ENCODE measurements at places on chromosomes 11 and 22. TPM values are rescaled to one million over a fixed set of nuclear protein-coding genes. Genes with fewer than 3 reads are reported as not detected.

Gene OPCML
- 0.58 TPM for total RNA-seq

- no peak for DNase-seq
Observed at GRCh38 chr22:44574640-44575380, 76.8 kb upstream of the RTL6 start.

Gene AMOTL1
- 14.8 TPM for total RNA-seq

DNA sequence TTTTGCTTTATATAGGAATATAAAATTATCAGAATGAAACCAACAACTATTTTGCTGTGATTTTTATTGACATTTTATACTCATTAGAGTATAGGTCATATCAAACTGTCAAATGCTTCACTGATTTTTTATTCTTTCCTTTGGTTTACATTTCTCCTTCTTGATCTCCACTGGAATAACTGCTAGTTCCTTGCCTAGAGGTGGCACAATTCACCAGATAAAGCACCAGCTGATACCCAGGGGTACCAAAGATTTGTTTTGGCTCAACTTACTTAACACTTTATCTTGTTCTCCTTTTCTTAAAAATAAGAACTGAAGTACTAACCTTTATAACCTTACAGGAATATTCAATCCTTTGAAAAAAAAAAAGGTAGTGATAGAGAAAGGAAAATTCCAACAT is 725.1 kb upstream of the CHORDC1 start:
- DNase-seq = no peak

GRCh38 chr22:23822101-23822671 is 16.6 kb downstream of the DERL3 start:
- no peak for DNase-seq

Gene RASD2
- not detected for total RNA-seq

DNA sequence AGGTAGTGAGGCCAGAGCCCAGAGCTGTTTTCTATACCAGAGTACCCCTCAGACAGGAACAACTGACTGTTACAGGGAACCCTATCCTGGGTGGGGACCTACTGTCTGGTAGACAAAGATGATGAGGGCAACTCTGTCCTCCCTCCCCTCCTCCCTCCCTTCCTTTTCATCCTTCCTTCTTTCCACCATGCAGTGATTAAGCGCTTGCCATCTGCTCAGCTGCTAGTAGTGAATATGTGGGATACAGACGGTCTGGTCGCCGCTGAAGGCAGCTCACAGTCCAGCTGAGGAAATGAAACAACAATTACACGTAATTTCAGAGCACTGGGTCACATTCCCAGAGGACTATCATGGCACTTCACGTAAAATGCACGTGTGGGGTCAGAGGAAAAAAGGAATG is 597.1 kb downstream of the BUD13 start:
- no peak for DNase-seq

GRCh38 chr11:117677729-117678310 is 119.2 kb downstream of the DSCAML1 start:
- DNase-seq = no peak

Gene NXPE1
- total RNA-seq = not detected

Gene MS4A12
- total RNA-seq = not detected

GRCh38 chr22:39727541-39727940 is 157.0 kb downstream of the CACNA1I start:
- DNase-seq = peak; percentile 3

Gene SLC22A9
- total RNA-seq = not detected

DNA sequence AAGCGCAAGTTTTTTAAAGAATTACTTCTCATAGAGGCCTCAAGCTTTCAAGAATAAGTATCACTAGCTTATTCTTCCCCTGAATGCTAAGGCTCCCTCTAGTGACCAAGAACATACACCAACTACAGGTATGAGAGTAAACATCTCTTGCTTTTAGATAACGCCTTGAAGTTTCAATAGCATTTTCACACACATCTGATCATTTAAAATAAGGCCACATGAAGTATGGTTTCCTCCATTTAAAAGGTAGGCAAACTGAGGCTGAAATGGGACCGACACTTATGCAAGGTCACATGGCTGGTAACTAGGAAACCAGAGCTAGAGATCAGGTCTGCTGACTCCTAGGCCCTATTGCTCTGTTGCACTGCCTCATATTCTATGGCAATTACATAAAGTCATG is 66.5 kb downstream of the CCDC34 start:
- DNase-seq = peak; percentile 54

GRCh38 chr22:44440224-44441160 is 57.5 kb downstream of the RTL6 start:
- peak; percentile 7 for DNase-seq

Gene TSPAN32
- not detected for total RNA-seq

DNA sequence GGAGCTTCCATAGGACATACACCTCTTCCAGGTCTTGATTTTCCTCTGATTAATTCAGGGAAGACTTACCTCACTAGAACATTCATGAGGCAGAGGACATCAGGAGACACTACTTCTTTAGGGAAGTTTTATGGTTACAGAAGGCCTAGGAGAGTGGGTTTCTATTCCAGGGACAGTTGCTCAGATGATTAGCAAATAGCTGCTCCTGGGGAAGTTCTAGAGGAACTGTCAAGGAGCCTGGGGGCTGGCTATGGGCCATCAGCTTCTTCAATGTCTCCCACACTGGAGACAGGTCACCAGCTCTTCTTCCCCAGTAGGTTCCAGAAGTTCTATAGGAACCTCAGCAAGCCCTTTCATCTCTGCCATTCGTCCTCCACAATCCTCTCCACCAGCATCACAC is 11.5 kb upstream of the OR10A5 start:
- no peak for DNase-seq

GRCh38 chr22:44583061-44583760 is 85.2 kb upstream of the RTL6 start:
- peak; percentile 26 for DNase-seq

DNA sequence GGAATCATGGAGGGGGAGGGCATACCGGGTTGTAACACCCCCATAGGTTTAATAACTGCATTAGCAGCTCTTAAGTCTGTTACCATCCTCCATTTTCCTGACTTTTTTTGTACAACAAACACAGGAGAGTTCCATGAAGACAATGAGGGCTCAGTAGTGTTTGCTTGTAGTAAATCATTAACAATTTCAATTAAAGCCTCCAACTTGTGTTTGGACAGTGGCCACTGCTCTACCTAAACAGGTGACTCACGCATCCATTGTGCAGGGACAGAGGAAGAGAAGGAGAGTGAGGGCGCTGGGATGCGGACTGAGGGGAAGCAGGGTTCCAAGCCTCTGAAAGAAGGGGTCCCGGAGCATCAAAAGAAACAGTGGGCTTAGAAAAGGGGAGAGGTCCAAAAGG is 21.3 kb upstream of the MTNR1B start:
- DNase-seq = no peak

- no peak for DNase-seq
Observed at GRCh38 chr11:115939104-115939730, 435.0 kb upstream of the CADM1 start.

DNA sequence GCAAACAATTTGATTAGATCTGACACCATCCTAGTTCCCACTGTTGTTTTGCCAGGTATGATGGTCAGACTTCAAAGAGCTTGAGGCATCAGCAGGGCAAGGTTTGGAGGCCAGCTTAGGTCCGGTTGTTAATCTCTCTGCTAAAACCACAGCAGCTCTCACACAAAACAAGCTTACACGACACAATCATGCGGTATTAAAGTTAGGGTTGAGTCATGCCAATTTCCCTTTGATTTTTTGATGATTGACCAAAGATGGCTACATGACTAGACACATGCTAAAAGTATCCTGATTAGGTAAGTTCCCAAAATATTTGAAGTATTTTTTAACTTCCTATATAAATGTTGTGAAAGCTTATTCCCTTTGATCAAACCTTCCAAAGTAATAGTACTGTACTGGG is 145.9 kb downstream of the ELP4 start:
- DNase-seq = peak; percentile 72

Gene CDON
- total RNA-seq = 1.3 TPM

Gene GLYAT
- not detected for total RNA-seq

DNA sequence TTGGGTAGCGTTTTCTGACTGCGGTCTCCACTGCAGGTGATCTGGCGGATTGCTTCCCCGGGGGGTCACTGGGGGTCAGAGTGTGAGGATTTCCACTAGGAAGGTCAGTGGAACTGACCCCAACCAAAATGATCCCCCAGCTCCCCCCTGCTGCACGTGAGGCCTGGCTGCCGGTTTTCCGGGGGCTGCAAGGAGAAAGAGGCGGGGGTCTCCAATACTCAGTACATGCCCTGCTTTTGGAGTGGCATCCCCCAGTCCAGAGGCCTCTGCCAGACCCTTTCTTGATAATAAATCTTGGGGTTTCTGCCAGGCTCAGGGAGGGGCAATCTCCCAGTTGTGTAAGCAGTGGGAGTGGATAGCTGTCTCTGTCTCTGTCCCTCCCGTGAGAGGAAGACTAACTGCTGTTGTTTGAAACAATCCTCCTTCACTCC is 71.5 kb upstream of the RTL6 start:
- DNase-seq = no peak

Gene TRIM51
- total RNA-seq = not detected

DNA sequence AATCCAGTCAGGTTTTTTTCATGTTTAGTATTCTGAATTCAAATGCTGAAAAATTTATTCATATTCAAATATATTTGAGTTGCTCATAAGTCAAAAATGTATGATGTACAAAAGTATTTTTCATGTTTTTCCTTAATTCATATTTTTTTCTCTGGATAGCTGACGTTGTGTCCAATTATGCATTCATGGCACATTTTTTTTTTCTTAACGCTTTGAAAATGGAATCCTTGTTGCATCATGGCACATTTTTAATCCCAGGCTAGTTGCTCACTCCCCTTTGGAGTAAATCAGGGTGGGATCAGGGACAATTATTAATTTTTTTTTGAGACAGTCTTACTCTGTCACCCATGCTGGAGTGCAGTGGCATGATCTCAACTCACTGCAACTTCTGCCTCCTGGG is 14.1 kb downstream of the BIRC3 start:
- DNase-seq = no peak

Gene GRM5
- not detected for total RNA-seq

- peak; percentile 59 for DNase-seq
Observed at GRCh38 chr11:66081505-66081904, 11.4 kb downstream of the PACS1 start.

DNA sequence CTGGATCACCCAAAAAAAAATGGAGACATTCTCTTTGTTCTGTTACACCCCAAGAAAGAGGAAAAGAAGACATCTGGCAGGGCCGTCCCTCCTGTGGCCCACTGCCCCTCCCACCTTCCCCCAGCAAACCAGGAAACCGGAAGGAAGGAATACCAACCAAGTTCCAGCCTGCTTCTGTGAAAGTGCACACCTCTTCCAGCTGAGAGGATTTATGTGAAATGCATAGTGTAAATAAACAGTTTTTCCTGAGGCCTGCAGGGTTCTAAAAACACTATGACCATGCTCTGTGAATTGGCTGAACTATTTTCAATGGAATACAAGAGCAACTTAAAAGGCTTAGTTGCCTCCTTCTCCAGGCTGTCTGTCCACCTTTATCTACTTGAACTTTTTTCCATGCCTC is 50.0 kb upstream of the CHST1 start:
- DNase-seq = no peak

DNA sequence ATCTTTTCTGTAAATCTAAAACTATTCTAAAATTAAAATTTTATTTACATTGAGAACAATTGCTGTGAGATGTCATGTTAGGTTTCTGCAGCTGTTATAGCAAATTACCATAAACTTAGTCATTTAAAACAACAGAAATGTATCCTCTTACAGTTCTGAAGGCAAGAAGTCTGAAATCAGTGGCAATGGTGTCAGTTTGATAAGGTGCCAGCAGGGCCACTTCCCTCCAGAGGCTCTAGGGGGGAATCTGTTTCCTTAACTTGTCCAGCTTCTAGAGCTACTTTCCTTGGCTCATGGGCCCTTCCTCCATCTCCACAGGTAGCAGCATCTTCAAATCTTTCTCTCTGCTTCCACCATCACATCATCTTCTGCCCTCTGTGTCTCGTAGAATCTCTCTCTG is 23.0 kb downstream of the MOGAT2 start:
- DNase-seq = no peak

DNA sequence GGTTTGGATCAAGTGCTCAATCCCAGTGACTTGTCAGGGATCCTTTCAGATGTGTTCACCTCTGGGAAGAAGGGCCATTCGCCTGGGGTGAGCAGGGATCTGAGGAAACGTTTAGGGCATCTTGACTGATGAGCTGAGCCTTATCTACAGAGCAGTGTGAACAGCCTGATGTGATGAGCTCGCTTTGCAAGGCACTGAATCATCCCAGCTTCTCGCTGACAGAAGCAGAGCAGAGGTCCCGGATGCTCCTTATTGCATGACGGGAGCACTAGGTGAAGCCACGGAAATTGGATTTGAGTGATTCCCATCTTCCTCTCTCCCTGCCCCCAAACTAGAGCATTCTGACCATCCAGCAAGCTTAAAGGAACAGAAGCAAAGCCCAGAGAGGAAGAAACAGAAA is 46.5 kb downstream of the SEZ6L start:
- no peak for DNase-seq

DNA sequence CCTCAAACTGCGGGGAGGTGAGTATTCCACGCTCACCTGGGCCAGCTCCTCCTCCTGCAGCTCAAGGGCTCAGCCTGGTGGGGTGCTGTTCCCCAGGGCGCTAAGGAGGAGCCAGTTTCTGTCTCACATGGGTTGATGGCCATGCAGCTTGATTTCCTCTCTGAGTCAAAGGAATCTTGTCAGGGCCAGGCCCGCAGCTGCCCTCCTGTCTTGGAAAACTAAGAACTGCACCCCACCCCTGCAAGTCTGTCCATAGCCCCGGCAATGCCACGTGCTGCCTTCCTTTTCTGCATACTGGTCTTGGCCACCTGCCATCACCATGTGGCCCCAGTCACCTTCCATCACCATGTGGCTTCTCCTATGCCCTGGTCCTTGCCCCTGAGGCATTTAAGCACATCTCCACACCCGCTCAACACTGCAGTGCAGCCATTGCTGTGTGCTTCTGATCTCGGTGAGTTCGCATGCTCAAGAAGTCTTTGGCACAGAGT is 35.2 kb upstream of the CLDN5 start:
- DNase-seq = no peak

Gene KCNK7
- not detected for total RNA-seq

Gene CACNA1I
- total RNA-seq = 0.03 TPM

Gene TRIM49
- total RNA-seq = not detected

DNA sequence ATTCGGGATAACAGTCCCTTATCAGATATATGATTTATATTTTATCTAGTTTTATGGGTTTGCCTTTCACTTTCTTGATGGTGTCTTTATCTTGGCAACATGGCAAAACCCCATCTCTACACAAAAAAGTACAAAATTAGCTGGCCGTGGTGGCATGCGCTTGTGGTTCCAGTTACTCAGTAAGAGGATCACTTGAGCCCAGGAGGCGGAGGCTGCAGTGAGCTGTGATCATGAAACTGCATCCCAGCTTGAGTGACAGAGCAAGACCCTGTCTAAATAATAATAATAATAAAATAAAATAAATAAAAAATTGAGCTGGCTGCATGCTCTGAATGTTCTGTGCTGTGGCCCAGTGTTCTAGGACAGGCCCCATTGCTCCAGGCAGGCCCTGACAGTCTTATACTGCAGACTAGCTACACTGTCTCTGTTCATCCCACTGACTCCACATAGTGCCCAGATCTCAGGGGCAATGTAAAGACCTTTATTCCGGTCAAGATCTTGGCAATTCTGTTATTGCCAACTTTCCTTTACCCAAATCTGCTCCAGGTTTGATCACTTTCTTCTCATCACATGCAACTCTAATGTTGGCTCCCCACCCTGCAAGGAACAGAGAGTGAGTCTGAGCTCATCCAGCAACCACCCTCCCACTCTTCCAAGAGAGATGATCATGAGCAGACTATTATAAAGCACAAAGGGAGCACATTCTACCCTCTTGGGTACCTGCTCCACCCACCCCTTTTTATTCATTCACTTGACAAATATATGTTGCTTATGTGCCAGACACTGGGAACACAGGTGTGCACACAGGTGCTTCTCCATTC is 8.8 kb downstream of the HSPA8 start:
- no peak for DNase-seq

Gene MAPK12
- total RNA-seq = 1.9 TPM

GRCh38 chr22:25637672-25638071 is 73.2 kb downstream of the GRK3 start:
- DNase-seq = no peak

Measured in SJSA1 (cell line).